ENCODE measurements at places on chromosomes 12 and 14. TPM values are rescaled to one million over a fixed set of nuclear protein-coding genes. Genes with fewer than 3 reads are reported as not detected.

GRCh38 chr12:1832801-1833595 lies 12.6 kb downstream of the LRTM2 start:
- H3K36me3 ChIP-seq: no peaks in the 10 kb centered on the region
- no peaks in the 10 kb centered on the region for H3K4me1 ChIP-seq
- DNase-seq: no peak
- H3K4me3 ChIP-seq: no peak overlapping the region
- peaks cover 30% of the 10 kb centered on the region for H3K27me3 ChIP-seq
- no peak overlapping the region for H3K27ac ChIP-seq

- DNase-seq: no peak
- peaks cover 4% of the 10 kb centered on the region for H3K36me3 ChIP-seq
- H3K4me1 ChIP-seq: no peaks in the 10 kb centered on the region
These were observed 177.6 kb downstream of the CALM1 start for GRCh38 chr14:90574188-90575131.

- no peak overlapping the region for H3K4me3 ChIP-seq
- no peak for DNase-seq
- no peaks in the 10 kb centered on the region for H3K4me1 ChIP-seq
- no peak overlapping the region for H3K27ac ChIP-seq
These were observed 405.0 kb upstream of the TMTC1 start for GRCh38 chr12:30188602-30189326.

- peaks cover 52% of the 10 kb centered on the region for H3K4me1 ChIP-seq
- H3K27ac ChIP-seq: peak overlapping the region; percentile 50
- H3K27me3 ChIP-seq: no peaks in the 10 kb centered on the region
- DNase-seq: no peak
These were observed 9.6 kb downstream of the ACTN1 start for GRCh38 chr14:68969278-68970033.

Gene PLD4
- polyA plus RNA-seq: 11.1 TPM

- no peaks in the 10 kb centered on the region for H3K4me1 ChIP-seq
- DNase-seq: no peak
- no peaks in the 10 kb centered on the region for H3K27me3 ChIP-seq
These were observed 189.7 kb upstream of the GRIN2B start for GRCh38 chr12:14171106-14171505.

GRCh38 chr12:98791406-98791805 lies 146.3 kb downstream of the APAF1 start:
- H3K27me3 ChIP-seq: no peaks in the 10 kb centered on the region
- DNase-seq: no peak
- no peak overlapping the region for H3K27ac ChIP-seq
- H3K36me3 ChIP-seq: no peaks in the 10 kb centered on the region
- H3K4me3 ChIP-seq: no peak overlapping the region

Gene HPD
- 0.27 TPM for polyA plus RNA-seq

GRCh38 chr14:53938136-53938837 lies 18.3 kb downstream of the BMP4 start:
- no peaks in the 10 kb centered on the region for H3K27me3 ChIP-seq
- DNase-seq: no peak
- no peak overlapping the region for H3K4me3 ChIP-seq
- H3K4me1 ChIP-seq: peaks cover 3% of the 10 kb centered on the region

DNA sequence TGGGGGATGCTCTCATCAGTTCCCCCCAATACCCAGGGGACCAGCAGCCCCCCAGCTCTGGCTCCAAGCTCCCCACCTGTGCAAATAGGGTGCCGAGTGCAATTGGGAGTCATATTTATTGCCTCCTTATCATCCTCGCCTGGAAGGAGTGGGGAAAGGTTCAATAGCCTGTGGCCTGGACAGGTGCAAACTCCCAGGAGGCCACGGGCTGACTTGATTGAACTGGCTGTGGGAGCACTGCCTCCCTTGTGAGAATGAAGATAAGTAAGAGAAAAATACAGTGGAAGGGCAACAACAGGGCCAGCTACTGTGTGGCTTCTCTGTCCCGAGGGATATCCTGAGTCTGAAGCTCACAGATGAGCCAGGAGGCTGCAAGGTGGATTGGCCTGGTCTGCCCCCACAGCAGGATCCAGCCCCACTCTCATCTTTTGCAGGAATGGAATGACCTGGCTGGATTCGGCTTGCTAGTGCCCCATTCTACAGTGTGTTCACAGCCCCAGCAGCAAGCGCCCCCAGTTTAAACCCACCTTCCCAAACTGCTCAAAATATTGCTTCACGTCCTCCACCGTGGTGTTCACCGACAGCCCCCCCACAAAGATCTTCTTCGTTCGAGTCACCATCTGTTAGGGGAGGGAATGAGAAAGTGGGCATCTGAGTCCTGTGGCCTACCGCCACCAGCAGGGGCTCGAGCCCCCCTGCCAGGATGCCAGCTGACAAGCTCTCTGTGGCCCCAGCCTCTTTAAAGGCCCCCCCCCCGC lies 6.3 kb downstream of the MSI1 start:
- peaks cover 16% of the 10 kb centered on the region for H3K36me3 ChIP-seq
- H3K27ac ChIP-seq: peak overlapping the region; percentile 77
- no peak overlapping the region for H3K4me3 ChIP-seq
- DNase-seq: peak; percentile 66
